ENCODE measurements at places on chromosomes 4 and X.

- DNase-seq: no peak
These were observed 23.8 kb downstream of the ARFIP1 start for GRCh38 chr4:152803541-152803940.

DNA sequence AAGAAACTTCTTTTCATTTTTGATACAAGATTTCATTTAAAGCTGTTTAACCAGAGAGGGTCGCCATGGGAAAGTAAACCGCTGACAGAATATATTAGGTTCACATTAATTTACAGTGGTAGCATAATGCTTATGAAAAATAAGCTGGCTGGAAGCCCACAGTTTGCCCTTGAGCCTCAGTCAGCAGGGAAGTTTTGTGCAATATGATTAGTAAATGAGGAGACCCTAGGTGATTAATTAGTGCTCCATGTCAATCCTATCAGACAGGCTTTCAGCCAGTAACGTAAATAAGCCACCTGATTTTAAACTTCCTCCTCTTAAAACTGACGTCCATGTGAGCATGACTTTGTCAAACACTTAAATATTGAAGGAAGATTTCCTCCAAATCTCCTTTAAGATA, 134.2 kb downstream of the TSPAN5 start:
- no peak for DNase-seq

DNA sequence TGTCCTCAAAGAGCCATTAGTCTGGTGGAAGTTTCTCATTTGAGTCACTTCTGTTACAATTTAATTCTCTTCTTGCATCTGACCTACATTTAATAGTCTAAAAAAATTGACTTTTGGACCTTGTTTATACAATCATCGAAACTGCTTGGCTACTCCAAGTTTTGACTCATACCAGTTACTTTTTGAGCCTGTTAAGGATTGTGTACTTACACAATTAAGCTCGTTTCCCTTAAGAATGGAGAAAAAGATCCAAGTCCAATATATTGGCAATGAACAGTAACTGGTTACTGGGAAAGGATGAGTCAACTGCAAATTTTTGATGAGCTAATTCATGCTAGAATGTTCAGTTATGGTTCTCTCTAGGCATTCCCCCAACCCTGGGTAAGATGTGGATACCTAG, 58.2 kb downstream of the DCX start:
- no peak for DNase-seq

DNA sequence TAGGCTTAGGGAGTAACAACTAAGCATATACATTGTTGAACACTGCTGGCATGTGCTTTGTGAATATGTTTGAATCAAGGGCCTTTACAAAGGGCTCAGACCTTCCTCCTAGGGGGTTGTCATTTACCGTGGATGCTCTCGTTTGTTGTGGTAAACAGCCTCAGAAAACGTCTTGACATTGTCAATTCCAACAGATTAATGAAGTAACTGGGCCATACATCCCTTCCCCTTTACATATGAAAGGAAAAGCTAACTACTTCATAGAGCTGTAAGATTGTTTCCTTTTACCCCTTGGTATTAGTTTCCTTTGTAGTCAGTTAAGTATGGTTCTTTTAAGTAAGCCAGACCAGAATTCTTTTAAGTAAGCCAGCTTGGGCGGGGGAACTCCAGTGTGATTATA, 42.9 kb downstream of the FAT4 start:
- no peak for DNase-seq

GRCh38 chrX:139639253-139639652, 68.7 kb downstream of the MCF2 start:
- no peak for DNase-seq

GRCh38 chr4:41172786-41173185, 41.6 kb downstream of the APBB2 start:
- DNase-seq: peak; percentile 47

All from RPMI8226 (cell line).